ENCODE measurements at places on chromosomes 12 and 14. TPM values are rescaled to one million over a fixed set of nuclear protein-coding genes. Genes with fewer than 3 reads are reported as not detected.

Gene OASL
- total RNA-seq = 0.21 TPM

DNA sequence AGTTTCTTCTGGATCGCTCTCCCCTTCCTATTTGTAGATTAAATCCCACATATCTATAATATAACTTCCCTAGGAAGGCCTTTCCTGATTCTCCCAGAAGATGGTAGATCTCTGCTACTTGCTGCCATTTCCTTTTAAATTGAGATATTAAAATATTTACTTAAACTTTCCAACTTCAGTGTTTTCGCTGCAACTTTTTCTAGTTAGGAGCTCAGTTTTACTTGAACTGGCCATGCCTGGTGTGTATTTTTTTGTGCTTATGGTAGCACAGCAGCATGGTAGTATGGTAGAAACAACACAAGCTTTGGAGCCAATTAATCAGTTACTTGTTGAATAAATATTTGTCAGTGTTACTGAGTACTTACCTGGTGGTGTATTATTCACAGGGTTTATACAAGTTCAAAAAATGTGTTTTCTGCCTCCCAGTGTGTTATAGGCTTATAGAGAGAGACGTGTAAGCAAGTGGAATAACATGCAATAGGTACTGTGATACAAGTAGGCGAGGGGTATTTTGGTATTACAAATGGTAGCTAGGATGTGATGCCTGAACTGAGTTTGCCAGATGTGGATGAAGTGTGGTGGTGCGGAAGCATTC, 2.9 kb downstream of the POLR3B start:
- DNase-seq = no peak
- H3K27me3 ChIP-seq = no peaks in the 10 kb centered on the region
- no peak overlapping the region for H3K27ac ChIP-seq
- peaks cover 11% of the 10 kb centered on the region for H3K4me1 ChIP-seq
- H3K4me3 ChIP-seq = no peak overlapping the region

Gene PRPF39
- total RNA-seq = 9.5 TPM

DNA sequence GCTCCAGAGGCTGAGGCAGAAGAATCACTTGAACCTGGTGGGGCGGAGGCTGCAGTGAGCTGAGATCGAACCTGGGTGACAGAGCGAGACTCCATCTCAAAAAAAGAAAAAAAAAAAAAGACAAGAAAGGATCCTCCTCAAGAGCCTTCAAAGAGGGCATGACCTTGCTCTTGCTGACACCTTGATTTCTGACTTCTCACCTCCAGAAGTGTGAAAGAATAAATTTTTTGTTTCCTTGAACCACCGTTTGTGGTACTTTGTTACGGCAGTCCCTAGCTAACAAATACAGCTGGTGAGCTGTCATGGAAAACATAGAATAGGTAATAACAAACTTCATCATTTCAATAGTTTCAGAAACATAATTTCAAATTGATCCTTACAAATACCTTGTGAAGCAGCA, 1.9 kb upstream of the ACTR10 start:
- H3K4me1 ChIP-seq = peaks cover 17% of the 10 kb centered on the region
- no peaks in the 10 kb centered on the region for H3K27me3 ChIP-seq
- H3K4me3 ChIP-seq = no peak overlapping the region
- H3K36me3 ChIP-seq = no peaks in the 10 kb centered on the region

Gene BICDL1
- total RNA-seq = 0.81 TPM

Gene LTBP2
- total RNA-seq = 7.1 TPM

- H3K36me3 ChIP-seq = no peaks in the 10 kb centered on the region
- H3K4me1 ChIP-seq = peaks cover 7% of the 10 kb centered on the region
- DNase-seq = peak; percentile 86
- peak within 1 kb of the TSS; percentile 88 for H3K27ac ChIP-seq
- peak within 1 kb of the TSS; percentile 75 for H3K4me3 ChIP-seq
Measured at GRCh38 chr14:53956427-53957201, at the start of gene BMP4. Gene BMP4, minus strand, starts transcription at chr14:53956825. Its CDS starts 4,603 bp downstream, at chr14:53952222.

DNA sequence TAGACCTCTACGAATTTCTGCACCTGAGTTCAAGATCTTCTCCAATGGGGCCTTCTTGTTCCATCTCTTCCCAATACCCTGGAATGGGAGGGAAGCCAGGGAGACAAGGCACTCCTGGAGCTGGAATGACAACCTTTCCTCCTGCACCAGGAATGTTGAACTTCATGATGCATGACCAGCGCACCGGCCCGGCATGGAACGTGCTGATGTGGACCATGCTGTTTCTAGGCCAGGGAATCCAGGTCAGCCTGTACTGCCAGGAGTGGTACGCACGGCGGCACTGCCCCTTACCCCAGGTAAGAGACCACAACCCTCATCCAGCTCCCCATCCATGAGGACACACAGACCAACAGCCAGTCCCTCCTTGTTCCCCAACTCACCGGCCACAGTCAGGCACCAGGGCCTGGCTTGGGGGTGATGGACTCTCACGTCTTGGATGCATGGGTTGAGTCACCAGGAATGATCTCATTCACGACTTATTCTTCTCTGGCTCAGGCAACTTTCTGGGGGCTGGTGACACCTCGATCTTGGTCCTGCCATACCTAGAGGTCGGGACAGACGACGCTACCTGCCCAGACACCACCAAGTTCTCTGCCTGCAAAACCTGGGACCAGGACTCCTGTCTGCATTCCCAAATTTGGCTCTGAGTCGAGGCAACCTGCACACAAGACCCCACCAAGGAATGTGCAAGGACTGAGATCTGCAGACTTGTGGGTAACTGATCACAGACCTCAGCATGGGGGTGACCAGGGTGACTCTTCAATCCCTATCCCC, 20.5 kb downstream of the SOAT2 start:
- H3K27me3 ChIP-seq = no peaks in the 10 kb centered on the region
- no peak overlapping the region for H3K4me3 ChIP-seq
- H3K4me1 ChIP-seq = no peaks in the 10 kb centered on the region
- H3K27ac ChIP-seq = no peak overlapping the region

Gene RAP1B
- total RNA-seq = 62.1 TPM

GRCh38 chr12:13104409-13104808, 942 bp upstream of the GSG1 start:
- peaks cover 25% of the 10 kb centered on the region for H3K4me1 ChIP-seq
- H3K27me3 ChIP-seq = no peaks in the 10 kb centered on the region
- H3K27ac ChIP-seq = no peak overlapping the region
- H3K36me3 ChIP-seq = no peaks in the 10 kb centered on the region

GRCh38 chr12:71752891-71753290, 1.8 kb upstream of the RAB21 start:
- H3K27ac ChIP-seq = no peak overlapping the region
- no peaks in the 10 kb centered on the region for H3K27me3 ChIP-seq
- peaks cover 12% of the 10 kb centered on the region for H3K4me1 ChIP-seq
- no peak overlapping the region for H3K4me3 ChIP-seq

DNA sequence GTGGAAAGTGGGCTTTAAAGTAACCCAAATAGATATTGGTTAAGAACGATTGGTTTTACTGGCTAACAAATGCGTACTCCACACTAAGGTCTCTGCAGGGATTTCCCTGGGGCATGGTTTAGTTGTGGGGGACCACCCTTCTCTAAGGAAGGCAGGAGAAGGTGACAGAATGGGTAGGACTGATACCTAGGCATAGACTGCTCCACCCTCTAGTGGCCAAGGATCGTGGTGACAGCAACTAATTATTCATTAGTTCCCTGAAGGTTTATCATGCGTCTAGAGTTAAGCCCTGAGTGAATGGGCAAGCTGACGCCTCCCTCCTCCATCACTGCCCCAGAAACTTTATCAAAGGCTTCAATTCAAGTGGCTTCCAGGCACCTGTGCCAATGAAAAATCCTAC, 9.1 kb downstream of the FAM181A start:
- peaks cover 25% of the 10 kb centered on the region for H3K27me3 ChIP-seq
- peaks cover 15% of the 10 kb centered on the region for H3K4me1 ChIP-seq
- no peak for DNase-seq

GRCh38 chr12:233615-233968, 19.6 kb upstream of the SLC6A12 start:
- no peak overlapping the region for H3K27ac ChIP-seq
- DNase-seq = no peak
- no peaks in the 10 kb centered on the region for H3K4me1 ChIP-seq
- H3K27me3 ChIP-seq = no peaks in the 10 kb centered on the region
- H3K4me3 ChIP-seq = no peak overlapping the region
- H3K36me3 ChIP-seq = no peaks in the 10 kb centered on the region

DNA sequence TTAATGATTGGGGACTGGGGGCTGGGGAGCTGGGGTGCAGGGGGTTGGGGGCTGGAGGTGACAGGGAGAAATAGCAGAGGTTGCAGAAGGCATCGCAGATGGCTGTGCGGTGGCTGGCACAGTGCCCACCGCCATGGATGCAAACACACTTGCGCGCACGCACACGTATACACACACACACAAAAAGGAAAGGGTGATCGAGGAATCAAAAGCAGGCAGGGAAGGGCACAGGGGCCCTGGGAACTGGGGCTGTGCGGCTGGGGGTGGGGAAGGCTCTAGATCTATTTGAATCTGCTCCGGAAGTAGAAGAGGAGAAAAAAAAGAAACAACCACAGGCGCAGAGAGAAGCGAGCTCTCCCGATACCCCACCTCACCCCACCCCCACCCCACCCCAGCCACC, 39.4 kb downstream of the ZFHX2 start:
- H3K36me3 ChIP-seq = no peaks in the 10 kb centered on the region
- DNase-seq = no peak
- no peaks in the 10 kb centered on the region for H3K27me3 ChIP-seq
- peaks cover 3% of the 10 kb centered on the region for H3K4me1 ChIP-seq

DNA sequence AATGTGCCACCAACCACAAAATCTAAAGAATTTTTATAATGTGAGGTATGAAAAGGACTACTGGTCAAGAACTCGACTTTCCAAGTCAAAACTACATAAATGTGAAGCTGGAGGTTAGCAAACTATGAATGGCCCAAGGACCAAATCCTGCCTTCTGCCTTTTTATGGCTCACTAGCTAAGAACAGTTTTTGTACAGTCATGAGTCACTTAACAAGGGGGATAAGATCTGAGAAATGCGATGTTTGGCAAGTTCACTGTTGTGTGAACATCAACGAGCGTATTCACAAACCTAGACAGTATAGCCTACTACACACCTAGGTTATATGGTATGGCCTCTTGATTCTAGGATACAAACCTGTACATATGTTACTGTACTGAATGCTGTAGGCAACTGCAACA, 28.2 kb downstream of the FERMT2 start:
- H3K27me3 ChIP-seq = no peaks in the 10 kb centered on the region
- DNase-seq = no peak
- peaks cover 97% of the 10 kb centered on the region for H3K4me1 ChIP-seq
- no peak overlapping the region for H3K4me3 ChIP-seq

Gene C3AR1
- total RNA-seq = 26.5 TPM

Gene SERPINA9
- not detected for total RNA-seq

DNA sequence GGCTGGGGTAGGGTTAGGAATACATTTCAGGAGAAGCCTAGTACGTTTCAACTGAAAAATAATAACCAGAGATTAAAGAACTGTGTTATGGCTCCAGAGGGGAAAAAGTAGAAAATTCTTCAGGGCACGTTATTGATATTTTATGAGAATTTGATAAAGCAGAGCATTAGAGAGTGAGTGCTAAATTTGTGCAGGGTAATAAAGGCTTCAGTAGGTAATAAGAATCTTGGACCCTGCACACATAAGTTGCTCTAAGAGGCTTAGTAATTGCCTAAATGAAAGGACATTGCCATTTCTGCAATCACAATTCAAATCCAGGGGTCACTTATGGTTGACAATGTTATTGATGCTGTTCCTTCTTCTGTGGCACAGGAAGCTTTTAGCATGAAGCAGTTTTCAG, 439.4 kb upstream of the DCN start:
- H3K27ac ChIP-seq = no peak overlapping the region
- no peak overlapping the region for H3K4me3 ChIP-seq
- no peaks in the 10 kb centered on the region for H3K27me3 ChIP-seq
- H3K4me1 ChIP-seq = no peaks in the 10 kb centered on the region

Gene TAS2R20
- 0.28 TPM for total RNA-seq

Gene FLRT2
- 2.8 TPM for total RNA-seq

- H3K27me3 ChIP-seq = no peaks in the 10 kb centered on the region
- no peak overlapping the region for H3K27ac ChIP-seq
- DNase-seq = no peak
- H3K4me1 ChIP-seq = peaks cover 4% of the 10 kb centered on the region
- H3K36me3 ChIP-seq = no peaks in the 10 kb centered on the region
Measured at GRCh38 chr14:103348154-103348553, 14.1 kb downstream of the EIF5 start.

Gene GLI1
- total RNA-seq = 0.12 TPM

Gene KRT83
- not detected for total RNA-seq

Gene RNASE3
- not detected for total RNA-seq

Gene PTPRO
- 0.35 TPM for total RNA-seq

- no peak overlapping the region for H3K27ac ChIP-seq
- peaks cover 10% of the 10 kb centered on the region for H3K36me3 ChIP-seq
- H3K27me3 ChIP-seq = no peaks in the 10 kb centered on the region
- H3K4me3 ChIP-seq = no peak overlapping the region
- DNase-seq = no peak
Measured at GRCh38 chr14:95458459-95458858, 58.0 kb downstream of the SYNE3 start.

- H3K36me3 ChIP-seq = no peaks in the 10 kb centered on the region
- H3K4me1 ChIP-seq = no peaks in the 10 kb centered on the region
- H3K27ac ChIP-seq = peak overlapping the region; percentile 57
- no peak overlapping the region for H3K4me3 ChIP-seq
- no peaks in the 10 kb centered on the region for H3K27me3 ChIP-seq
Measured at GRCh38 chr12:106288494-106289195, 13.9 kb upstream of the TCP11L2 start.

Gene PHETA1
- 19.8 TPM for total RNA-seq

GRCh38 chr12:38788106-38788505, 117.3 kb downstream of the CPNE8 start:
- H3K27ac ChIP-seq = no peak overlapping the region
- H3K4me3 ChIP-seq = no peak overlapping the region
- H3K36me3 ChIP-seq = no peaks in the 10 kb centered on the region
- no peak for DNase-seq
- H3K27me3 ChIP-seq = no peaks in the 10 kb centered on the region
- H3K4me1 ChIP-seq = no peaks in the 10 kb centered on the region

- H3K4me1 ChIP-seq = peaks cover 9% of the 10 kb centered on the region
- H3K36me3 ChIP-seq = no peaks in the 10 kb centered on the region
- no peak overlapping the region for H3K27ac ChIP-seq
- no peak for DNase-seq
- no peaks in the 10 kb centered on the region for H3K27me3 ChIP-seq
Measured at GRCh38 chr14:104665657-104666522, 23.5 kb upstream of the INF2 start.

Gene CLEC6A
- total RNA-seq = not detected

- H3K27ac ChIP-seq = no peak overlapping the region
- H3K27me3 ChIP-seq = no peaks in the 10 kb centered on the region
- no peak for DNase-seq
- no peaks in the 10 kb centered on the region for H3K4me1 ChIP-seq
- no peaks in the 10 kb centered on the region for H3K36me3 ChIP-seq
Measured at GRCh38 chr12:47370421-47370820, 290.7 kb upstream of the AMIGO2 start.

Measured in heart right ventricle (tissue), 16 donors.